GM23338 (cell line): ENCODE measurements at places on chromosomes 5 and 9. TPM values are rescaled to one million over a fixed set of nuclear protein-coding genes. Genes with fewer than 3 reads are reported as not detected.

The CTXN3 gene
- total RNA-seq = not detected in 2 replicates

The CCL28 gene
- total RNA-seq = 3.4 and 5.7 TPM in 2 replicates

The ZMYND19 gene
- total RNA-seq = 50.3 and 58.5 TPM in 2 replicates

The TPPP gene
- 1.4 and 1.8 TPM in 2 replicates for total RNA-seq

The HSPB3 gene
- not detected in 2 replicates for total RNA-seq

The LCN2 gene
- 0.27 TPM in 1 of 2 replicates, not detected in the other for total RNA-seq

- DNase-seq = no peak
Observed at GRCh38 chr5:72600391-72600981, 93.3 kb upstream of the ZNF366 start.

GRCh38 chr5:61272688-61273087 lies 59.4 kb upstream of the ZSWIM6 start:
- DNase-seq = no peak

DNA sequence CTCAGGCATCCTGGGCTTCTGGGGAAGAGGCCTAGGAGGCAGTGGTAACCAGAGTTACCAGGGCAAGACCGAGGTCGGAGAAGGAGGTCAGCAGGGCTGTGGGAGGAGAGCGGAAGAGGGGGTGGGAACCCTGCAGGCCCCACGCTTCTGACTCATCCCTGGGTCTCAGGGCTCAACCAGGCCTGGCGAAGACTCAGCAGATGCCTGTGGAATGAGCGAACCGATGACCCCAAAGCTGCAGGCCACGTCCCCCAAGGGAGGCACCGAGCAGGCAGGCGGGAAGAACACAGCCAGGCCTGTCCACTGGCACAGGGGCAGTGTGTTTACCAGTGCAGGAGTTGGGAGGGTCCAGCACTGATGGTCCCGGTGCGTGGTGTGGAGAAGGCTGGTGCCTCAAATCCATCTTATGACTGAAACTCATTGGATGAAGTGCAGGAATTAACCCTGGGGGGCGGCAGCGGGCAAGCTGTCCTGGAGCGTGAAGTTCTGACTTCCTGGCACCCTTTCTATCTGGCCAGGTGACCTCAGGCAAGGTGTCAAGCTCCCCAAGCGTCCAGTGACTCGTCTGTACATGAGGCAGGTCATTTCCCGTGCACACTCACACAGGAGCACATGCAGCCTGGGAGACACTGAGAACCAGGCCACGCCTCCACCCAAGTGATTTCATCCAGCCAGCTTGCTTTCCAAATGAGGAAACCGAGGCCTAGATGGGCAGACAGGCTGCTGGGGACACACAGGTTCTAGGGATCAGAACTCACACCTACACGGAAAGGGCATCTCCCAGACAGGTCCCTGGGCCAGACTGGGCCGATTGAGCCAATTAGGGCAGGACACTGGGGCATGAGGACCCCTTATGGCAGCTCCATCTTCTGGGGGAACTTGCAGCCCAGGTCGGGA lies 69.1 kb downstream of the ADAMTS2 start:
- DNase-seq = no peak

DNA sequence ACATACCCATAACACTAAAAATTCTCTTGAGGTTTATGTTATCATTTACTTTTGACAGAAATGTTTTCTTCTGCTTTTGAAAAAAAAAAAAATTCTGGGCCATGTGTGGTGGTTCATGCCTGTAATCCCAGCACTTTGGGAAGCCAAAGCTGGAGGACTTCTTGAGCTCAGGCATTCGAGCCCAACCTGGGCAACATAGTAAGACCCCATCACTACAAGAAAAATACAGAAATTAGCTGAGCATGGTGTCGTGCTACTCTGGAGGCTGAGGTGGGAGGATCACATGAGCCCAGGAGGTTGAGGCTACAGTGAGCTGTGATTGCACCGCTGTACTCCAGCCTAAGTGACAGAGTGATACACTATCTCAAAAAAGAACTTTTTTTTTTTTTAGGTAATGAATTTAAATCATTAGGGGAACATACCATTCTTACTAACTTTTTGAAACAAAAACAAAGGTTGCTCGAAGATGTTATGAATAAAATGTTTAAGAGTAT lies 148.8 kb upstream of the DMRT1 start:
- no peak for DNase-seq

DNA sequence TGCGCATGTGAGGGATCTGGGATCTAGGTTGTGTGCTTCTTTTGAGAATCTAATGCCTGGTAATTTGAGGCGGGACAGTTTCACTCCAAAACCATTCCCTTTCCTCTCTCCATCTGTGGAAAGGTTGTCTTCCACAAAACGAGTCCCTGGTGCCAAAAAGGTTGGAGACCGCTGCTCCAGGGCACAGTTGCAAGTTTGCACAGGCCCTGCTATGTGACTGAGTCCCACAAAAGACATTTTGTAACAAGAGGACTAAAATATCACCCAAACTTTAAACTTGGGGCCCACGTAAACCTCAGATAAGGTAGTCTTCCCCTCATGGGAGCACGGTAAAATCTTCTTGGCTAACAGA lies 5.8 kb upstream of the ZNF367 start:
- no peak for DNase-seq

GRCh38 chr9:108994695-108995094 lies 18.6 kb downstream of the CTNNAL1 start:
- DNase-seq = no peak
